Foreskin keratinocyte (primary cell): ENCODE measurements at places on chromosomes 6 and 20.

DNA sequence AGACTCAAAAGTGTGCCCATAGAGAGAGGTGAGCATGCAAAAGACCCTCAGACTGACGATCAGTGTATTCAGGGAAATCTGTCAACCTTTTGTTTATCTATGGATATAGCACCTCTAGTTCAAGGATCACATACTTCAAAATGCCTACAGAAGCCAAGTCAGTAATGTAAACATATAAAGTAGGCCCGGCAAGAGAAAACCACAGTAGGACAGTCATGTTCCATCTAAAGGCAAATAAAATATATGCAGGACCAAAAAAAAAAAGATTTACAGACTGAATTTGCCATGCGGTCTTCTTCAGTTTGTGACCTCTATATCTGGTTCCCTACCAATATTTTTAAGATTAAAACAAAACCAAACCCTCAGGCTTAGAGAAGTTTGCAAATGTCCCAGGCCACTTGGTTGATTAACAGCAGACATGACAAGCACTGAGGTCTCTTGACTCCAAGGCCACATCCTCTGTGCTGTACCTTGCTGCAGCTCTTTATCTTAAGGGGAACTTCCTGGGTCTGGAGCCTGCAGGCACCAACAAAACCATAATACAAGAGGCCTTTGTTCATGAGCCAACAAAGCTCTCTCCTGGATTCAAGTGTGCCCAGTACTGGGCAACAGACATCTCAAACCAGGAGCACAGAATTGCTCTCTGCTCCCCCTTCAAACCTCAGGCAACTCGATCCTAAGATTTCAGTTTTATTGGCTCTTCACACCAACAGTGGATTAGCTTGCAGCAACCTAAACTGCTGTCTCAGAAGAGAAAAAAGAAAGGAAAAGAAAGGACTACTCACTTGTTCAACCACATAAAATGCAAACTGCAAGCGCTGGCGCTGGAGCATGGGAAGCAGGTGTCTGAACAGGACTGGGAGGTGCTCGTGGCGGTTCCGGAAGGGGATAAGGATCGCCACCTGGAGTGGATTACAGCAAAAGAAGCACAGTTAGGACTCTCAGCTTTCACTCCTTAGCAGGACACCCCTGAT is 71.7 kb downstream of the B4GALT5 start:
- DNase-seq, result no peak

- no peak for DNase-seq
These were observed 166.2 kb downstream of the SCML4 start for GRCh38 chr6:107657755-107658461.

DNA sequence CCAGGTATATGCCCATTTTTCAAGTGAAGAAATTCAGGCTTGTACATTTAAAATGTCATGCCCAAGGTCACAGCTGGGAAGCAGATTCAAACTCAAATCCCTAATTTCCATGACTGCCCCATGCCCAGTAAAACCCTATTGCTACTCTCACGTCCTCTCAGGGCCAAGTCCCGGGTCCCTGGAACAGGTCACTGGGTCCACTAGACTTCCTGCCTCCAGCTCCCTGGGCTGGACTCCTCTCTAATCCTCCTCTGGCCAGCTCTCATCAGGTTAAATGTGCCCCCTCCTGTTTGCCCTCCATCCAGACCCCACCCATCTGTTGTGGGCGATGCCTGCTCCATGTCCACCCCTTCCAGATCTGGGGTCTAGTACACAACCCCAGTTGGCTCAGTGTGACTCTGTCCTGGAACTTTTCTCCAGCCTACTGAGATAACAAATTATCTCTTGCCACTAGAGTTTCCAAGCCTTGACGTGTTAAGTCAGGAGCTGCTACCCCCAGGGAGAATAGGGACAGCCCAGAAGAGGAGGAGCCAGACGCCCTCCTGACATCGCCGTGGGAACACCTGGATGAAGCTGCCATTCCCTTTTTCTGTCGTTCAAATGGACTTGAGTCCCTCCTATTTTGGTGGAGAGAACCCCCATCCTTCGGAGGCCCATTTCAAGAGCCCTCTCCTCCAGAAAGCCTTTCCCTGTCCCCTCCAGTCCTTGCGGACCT is 3.7 kb upstream of the SPDEF start:
- no peak for DNase-seq

DNA sequence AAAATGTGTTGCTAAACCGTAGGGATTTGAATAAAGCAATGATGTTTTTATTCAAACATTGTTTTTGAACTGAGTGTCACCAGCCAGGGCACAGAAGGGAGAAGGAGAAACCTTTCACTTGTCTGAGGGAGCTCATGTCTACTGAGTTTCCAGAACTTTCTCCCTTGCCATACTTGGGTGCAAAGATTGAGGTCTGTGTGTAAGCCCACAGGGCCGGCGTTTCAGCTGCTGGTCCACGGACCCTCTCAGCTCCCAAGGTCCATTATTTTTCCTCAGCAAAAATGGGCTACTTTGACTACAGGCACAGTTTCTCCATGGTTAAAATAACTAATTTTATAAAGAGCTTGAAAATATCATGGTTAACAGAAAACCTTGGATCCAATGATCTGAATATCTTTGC is 32.6 kb downstream of the PSMG4 start:
- no peak for DNase-seq

GRCh38 chr6:3805448-3806123 is 43.6 kb upstream of the FAM50B start:
- no peak for DNase-seq

DNA sequence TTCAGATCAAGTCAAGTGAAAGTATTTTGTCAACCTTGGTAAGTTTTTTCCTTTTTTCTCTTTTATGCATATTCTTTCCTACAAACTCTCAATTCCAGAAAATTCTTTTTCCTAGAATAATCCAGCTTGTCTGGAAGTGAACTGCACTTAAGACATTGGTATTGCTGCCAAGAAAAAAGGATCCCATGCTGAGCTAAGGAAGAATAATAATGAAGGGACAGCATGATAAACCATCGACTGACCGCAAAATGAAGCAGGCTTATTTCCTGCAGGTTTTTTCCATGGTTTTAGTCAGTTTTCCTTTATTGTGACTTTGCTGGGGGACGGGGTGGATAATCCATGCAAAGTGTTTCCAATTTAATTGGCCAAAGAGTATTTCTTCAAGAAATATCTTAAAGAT is 857.6 kb upstream of the SLC35B3 start:
- no peak for DNase-seq

- no peak for DNase-seq
These were observed 5.9 kb upstream of the SLCO4A1 start for GRCh38 chr20:62636446-62636845.

DNA sequence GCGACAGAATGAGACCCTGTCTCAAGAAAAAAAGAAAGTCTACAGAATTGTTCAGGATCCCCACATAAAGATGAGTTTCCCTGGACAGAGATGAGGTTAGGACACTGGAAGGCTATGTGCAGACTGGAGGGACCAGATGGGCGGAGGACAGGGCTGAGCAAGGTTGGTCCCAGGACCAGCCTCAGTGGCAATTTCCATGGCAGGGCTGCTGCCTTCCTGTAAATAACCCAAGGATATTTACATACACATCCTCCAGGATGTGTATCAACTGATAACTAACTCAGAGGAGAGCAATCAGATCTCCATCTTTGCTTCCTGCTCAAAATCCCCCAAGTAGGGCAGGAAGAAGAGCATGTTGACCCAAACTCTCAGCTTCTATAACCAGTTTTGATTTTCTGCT is 58.8 kb downstream of the RSPH3 start:
- no peak for DNase-seq

DNA sequence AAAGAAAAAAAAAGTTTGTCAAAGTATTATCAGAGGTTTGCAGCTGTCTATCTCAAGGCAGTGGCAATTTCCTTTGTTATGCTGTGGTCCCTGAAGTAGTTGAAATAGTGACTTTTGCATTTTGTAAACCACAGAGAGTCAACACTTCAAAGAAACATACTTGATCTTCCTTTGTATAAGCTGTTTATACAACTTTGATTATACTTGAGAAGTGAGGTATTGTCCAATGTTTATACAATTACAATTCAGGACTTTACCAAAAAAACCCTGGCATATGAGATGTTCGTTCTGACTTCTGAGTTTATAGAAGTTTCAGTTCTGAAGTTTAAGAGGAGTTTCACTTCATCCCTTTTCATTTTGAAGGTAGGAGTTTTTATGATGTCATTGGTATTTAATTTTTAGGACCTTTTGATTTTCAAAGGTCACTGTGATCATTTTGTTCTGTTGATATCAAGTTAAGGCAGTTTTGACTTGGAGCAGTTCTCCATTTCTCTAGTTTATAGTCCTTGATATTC is 4.0 kb downstream of the STK4 start:
- DNase-seq, result no peak

DNA sequence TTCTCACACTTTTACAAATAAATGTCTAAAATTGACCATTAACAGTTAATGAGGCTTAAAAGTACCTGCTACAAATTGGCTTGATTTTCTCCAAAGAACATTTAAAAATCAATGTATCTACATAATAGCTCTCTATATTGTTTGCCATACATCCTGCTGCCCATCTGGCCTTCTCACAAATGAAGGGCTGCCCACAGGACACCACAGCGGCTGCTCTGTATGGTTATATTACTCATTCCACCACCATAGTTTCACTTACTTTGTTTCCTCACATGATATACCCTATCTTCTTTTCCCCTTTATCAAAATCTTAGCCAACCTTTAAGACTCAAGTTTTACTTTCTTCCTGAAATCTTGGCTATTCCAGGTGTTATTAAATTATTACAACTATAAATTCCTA is 407.7 kb upstream of the HTR1E start:
- no peak for DNase-seq

- no peak for DNase-seq
These were observed 92.7 kb downstream of the AGPAT4 start for GRCh38 chr6:161181121-161181520.

GRCh38 chr6:162973151-162973872 is 245.5 kb downstream of the PACRG start:
- DNase-seq, result no peak

DNA sequence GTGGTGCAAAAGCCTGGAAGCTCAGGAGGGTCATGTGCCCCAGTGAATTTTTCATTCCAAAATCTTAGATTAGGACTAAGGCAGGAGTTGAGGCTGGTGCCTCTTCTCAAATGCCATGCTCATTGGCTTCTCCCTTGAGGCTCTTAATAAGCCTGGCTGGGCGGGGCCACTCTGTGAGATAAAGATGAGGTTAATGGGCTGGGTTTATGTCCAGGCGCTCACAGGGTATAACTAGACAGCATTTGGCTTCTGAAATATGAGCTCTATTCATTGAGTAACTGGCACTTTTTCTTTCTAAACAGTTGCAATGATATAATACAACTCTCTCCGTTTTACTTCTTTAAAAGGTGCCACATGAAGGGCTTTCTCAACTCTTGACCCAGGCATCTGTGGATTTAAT is 156.3 kb downstream of the SCML4 start:
- DNase-seq, result no peak

GRCh38 chr6:160419488-160419887 is 71.3 kb downstream of the SLC22A3 start:
- no peak for DNase-seq

- DNase-seq, result no peak
These were observed 825.7 kb upstream of the MAP3K7 start for GRCh38 chr6:91412532-91412931.

GRCh38 chr6:105695461-105695860 is 292.6 kb upstream of the PREP start:
- no peak for DNase-seq

DNA sequence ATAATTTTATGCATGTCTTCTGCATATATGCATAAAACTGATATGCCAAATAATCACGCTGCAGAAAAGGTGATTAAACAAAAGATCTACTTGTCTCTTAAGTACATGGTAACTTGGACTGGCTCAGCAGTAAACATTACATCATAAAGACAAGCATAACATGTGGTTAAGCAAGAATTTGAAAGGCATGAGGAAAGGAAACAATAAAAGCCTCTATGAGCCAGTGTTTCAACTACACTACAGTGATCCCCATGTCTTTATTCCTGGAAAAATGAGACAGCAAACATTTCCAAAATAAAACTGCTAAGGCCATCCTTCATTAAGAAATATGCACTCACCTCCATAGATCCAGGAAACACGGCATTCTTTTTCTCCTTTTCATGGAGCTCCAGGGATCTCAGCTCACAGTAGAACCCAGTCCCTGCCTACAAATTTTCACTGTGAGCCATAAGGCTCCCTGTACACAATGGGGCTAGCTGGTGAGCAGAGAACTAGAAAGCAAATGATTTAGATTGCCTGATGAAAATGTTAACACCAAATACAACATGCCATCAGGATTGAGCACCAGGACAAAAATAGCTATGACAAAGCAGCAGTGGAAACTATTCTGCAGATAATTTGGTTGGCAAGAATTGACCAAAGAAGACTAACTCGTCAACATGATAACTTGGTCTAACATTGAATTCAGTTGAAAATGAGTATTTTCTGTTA is 156.1 kb downstream of the COL21A1 start:
- peak; percentile 57 for DNase-seq

GRCh38 chr6:131762984-131763383 is 44.8 kb upstream of the ENPP1 start:
- DNase-seq, result no peak

DNA sequence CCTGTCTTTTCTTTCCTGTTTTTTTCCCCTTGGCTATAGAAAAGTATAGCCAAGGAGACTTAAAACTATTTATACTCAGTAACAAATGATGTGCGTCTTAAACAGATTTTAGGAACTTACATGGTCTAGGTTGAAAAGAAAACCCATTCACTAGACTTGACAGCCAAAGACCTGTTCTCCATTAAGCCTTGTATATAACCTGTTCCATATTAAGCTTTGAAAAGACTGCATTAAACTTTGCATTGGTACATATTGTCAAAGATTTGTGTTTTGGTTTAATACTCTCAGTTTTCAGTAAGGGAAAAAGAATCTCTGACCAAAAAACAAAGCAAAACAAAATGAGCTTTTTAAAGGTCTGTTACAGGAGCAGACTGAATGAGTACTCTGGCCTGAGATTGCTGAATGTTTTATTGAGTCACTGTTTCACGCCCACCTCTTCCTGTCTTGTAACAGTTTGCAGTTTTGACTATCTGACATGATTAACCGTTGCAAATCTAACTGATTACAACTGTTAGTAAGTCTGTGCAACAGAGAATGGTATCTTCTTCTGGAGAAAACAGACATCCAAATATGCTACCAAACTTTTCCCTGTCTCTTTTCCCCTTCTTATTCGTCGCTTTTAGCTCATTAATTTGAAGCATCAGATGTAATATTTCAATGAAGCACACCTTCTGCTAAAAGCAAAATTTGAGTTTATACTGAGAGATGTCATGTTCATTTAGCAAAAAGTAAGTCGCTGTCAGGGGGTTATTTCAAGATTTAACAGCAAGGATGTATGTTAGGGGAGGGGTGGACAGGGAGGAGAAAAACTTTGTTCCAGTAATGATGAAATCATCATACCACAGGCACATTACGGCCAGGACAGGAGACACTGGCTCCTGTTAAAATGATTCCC is 59.1 kb upstream of the SUPT3H start:
- no peak for DNase-seq

DNA sequence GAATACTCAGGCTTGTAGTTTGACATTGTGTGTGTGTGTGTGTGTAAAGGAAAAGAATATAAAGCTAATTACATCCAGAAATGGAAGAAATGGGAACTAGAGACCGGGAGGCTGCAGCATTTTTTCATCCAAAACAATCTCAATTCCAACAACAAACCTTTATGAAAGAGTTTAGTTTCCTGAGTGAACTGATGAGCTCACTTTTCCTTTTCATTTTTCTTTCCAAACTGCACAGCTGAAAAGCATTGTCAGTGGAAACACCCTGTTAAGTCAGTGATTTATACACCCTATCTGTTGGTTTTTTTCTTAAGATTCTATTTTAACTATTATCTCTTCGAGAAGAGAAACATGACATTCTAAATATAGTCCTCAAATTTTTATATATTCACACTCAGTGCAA is 130.9 kb downstream of the RFPL4B start:
- DNase-seq, result no peak

- DNase-seq, result no peak
These were observed 20.7 kb upstream of the NNAT start for GRCh38 chr20:37500311-37500710.
